Left lung (tissue), 14 donors: ENCODE measurements at places on chromosomes 11 and 22.

- H3K27ac ChIP-seq: no peak overlapping the region
- no peaks in the 10 kb centered on the region for H3K36me3 ChIP-seq
- no peaks in the 10 kb centered on the region for H3K27me3 ChIP-seq
- no peak for DNase-seq
- no peaks in the 10 kb centered on the region for H3K4me1 ChIP-seq
Measured at GRCh38 chr11:12716816-12717215, 42.6 kb downstream of the TEAD1 start.

- H3K27me3 ChIP-seq: no peaks in the 10 kb centered on the region
- H3K4me3 ChIP-seq: no peak overlapping the region
- no peak overlapping the region for H3K27ac ChIP-seq
- no peaks in the 10 kb centered on the region for H3K36me3 ChIP-seq
- no peaks in the 10 kb centered on the region for H3K4me1 ChIP-seq
Measured at GRCh38 chr11:57868491-57868890, 106.9 kb downstream of the CTNND1 start.

GRCh38 chr11:45715418-45715817 is 50.0 kb upstream of the CHST1 start:
- H3K27ac ChIP-seq: no peak overlapping the region
- H3K36me3 ChIP-seq: no peaks in the 10 kb centered on the region
- H3K4me1 ChIP-seq: no peaks in the 10 kb centered on the region

DNA sequence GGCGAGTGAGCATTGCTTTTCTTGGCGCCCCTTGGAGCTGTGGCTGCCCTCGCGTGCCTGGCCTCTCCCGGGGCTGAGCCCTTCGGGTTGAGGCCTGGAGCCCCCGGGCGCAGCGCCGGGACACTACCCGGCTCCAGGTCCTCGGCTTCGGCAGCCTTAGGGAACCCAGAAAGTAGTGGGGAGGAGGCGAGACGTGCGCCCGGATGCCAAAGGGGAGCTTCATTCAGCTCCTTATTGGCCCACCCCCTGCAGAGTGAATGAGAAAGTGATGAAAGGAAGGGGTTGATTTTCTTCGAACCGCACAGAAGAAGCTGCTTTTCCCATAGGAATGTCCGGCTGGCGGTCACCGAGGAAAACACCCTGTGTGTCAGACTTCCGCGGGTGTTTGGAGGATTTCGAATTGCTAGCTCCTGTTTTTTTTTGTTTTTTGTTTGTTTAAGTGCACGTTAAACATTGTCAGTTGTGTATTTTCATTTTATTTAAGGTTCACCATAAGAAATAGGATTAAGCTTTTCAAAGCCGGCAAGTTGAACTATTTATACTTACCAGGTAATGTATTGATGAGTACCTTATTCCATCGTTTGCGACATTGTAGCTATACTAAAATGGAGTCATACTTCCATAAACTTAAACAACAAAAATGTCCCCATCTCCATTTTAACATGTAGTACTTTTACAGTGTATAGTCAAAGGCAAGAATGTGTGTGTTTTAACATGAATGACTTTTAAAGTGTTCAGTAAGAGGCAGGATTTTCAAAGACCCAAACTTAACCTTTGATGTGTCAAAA is 841 bp upstream of the EIF4G2 start:
- peak; percentile 63 for DNase-seq
- H3K4me1 ChIP-seq: peaks cover 43% of the 10 kb centered on the region
- H3K27me3 ChIP-seq: no peaks in the 10 kb centered on the region
- H3K27ac ChIP-seq: peak overlapping the region; percentile 100
- H3K4me3 ChIP-seq: peak overlapping the region; percentile 98

DNA sequence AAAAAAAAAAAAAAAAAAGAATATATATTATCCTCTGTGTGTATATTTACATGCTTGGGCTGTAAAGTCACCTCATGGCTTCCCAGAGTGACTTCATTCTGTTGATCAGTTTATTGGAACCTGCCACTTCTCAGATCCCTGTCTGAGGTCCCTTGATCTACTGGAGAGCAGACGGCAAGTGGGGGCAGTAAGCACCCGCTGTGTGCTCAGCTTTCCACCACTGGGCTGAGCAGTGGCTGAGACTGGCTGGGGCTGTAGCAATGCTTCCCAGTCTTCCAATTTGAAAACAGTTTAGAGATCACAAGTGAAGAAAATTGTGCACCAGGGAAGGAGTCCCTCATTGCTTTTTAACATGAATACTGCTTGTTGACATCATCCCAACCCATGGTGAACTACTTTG is 6.9 kb upstream of the RBM4B start:
- no peak overlapping the region for H3K4me3 ChIP-seq
- no peak overlapping the region for H3K27ac ChIP-seq
- no peak for DNase-seq

DNA sequence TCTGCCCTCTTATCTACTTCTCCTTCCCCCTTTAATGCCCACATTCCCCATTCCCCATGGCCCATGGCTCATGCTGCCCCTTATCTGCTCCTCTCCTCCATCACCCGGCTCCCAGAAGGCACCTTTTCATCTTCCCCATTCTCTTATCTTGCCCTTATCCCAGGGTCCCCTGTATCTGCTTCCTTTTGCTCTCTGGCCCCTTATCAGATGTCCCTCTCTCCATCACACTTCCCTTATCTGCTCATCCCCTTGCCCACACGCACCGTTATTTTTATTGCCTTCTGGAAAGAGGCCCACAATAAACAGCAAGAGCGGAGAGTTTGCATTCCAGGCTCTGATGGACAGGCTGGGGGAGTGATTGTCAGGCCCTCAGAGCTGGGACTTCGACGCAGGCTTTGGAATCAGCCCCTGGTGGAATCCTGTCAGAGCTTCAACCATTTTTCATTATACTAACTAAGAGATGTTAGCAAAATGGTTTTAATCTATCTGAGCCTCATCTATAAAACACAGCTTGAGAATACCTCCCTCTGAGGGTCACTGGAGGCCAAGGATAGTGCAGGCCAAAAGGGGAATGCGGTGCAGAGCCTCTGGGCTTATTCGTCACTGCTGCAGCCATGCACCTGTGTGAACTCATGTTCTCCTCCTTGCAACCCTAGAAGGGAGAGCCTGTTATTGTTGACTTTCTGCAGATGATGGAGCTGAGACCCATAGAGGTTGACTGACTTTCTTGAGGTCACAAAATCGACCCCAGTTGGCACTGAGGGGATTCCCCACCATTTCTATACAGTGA is 37.0 kb upstream of the LRRC55 start:
- H3K27me3 ChIP-seq: no peaks in the 10 kb centered on the region
- H3K4me1 ChIP-seq: no peaks in the 10 kb centered on the region
- H3K4me3 ChIP-seq: no peak overlapping the region
- no peaks in the 10 kb centered on the region for H3K36me3 ChIP-seq

DNA sequence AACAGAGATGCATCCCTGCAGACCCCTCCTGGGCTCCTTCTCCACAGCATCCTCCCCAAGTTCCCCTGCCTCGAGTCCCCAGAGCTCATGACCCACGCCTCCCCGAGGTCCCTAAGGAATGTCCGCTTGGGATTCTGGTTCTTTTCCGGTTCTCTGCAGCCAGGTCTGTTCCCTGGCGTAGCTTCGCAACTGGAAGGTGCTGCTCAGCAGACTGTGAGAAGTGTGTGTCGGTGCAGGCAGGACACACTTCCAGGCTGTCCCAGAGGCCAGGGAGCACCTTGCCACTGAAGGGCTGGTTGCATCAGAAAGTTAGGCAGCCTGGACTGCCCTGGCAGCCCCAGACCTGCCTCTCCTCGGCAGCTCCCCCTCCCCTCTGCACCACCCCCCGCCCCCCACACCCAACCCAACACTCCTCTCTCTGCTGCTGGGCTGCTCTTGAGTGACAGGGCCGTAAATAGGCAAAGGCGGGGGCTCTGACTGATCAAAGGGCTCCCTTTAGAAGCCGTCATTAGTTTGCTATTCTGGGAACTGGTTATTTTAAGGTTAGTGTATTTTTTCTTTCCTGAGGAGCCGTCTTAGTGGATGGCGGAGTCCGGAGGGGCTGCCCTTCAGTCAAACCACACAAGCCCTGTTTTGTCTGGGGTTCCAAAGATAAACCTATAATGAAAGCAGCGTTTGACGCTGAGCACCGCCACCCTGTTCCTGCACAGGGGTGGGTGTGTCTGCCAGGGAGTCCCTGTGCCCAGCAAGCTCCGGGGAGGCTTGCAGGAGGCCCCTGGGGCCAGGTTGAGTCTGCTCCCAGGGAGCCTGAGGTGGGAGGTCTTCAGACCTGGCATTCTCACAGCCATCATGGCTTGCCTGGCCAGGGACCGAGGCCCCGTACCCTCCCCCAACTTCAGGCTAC is 88.6 kb upstream of the KCNQ1OT1 start:
- no peak overlapping the region for H3K27ac ChIP-seq
- no peaks in the 10 kb centered on the region for H3K36me3 ChIP-seq
- peak; percentile 25 for DNase-seq
- H3K27me3 ChIP-seq: peaks cover 18% of the 10 kb centered on the region

GRCh38 chr11:11177156-11177808 is 175.8 kb downstream of the CSNK2A3 start:
- H3K4me1 ChIP-seq: no peaks in the 10 kb centered on the region
- H3K36me3 ChIP-seq: no peaks in the 10 kb centered on the region
- no peaks in the 10 kb centered on the region for H3K27me3 ChIP-seq

DNA sequence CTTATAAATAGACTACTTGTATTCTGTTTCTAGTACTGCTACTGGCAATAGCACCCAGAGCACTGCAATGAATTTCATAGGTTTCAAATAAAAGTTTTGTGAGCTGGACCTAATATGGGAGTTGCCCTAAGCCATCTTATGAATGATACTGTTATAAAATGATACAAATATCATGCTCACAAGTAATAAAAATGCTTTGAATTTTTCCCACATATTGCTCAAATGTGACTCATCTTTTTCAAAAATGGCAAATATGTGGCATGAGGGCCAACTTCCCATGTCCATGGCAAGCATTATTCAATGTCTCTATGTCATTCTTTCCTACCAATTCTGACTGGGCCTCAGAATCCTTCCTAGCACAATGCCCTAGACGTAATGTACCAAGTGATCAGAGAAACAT is 137.6 kb downstream of the TRPC6 start:
- no peak for DNase-seq
- H3K27ac ChIP-seq: no peak overlapping the region
- H3K27me3 ChIP-seq: no peaks in the 10 kb centered on the region
- H3K36me3 ChIP-seq: no peaks in the 10 kb centered on the region
- no peak overlapping the region for H3K4me3 ChIP-seq

GRCh38 chr22:48173061-48173772 is 1410.8 kb downstream of the TBC1D22A start:
- no peak overlapping the region for H3K4me3 ChIP-seq
- no peaks in the 10 kb centered on the region for H3K36me3 ChIP-seq
- no peak overlapping the region for H3K27ac ChIP-seq
- H3K4me1 ChIP-seq: no peaks in the 10 kb centered on the region
- H3K27me3 ChIP-seq: peaks cover 6% of the 10 kb centered on the region
